Activated T-helper 9 cell treated with anti-CD3 and anti-CD28 coated beads, Interleukin-2, amount 50 U/mL, for 16 hours (primary cell): ENCODE measurements at places on chromosomes 6 and 20.

- no peak for DNase-seq
Measured at GRCh38 chr6:100462706-100463629, 1.8 kb downstream of the SIM1 start.

DNA sequence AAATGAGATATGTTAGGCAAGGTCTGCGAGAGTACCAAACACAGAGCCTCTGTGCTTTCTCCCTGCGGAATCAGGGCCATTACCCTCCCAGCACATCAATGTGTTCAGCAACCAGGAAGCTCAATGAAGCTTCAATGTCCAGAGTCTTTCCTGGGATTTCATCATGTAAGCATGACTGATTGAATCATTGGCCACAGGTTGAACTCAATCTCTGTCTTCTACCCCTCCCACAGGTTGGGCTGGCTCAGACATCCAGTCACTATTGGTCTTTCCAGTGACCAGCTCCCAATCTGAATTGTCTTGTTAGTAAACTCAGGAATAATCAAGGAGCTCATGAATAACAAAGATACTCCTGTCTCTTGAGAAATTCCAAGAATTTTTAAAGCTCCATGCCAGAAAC, 2.7 kb upstream of the DTD1 start:
- DNase-seq: no peak

GRCh38 chr20:15191082-15191723, 853.8 kb upstream of the FLRT3 start:
- no peak for DNase-seq

GRCh38 chr6:148027201-148027600, 315.4 kb upstream of the SASH1 start:
- no peak for DNase-seq

- DNase-seq: no peak
Measured at GRCh38 chr6:19562468-19562867, 274.7 kb upstream of the ID4 start.

GRCh38 chr20:60817891-60818290, 434.2 kb upstream of the CDH4 start:
- no peak for DNase-seq

GRCh38 chr6:145669627-145670034, 65.7 kb downstream of the EPM2A start:
- no peak for DNase-seq

GRCh38 chr6:107720717-107721116, 103.4 kb downstream of the SCML4 start:
- no peak for DNase-seq

- no peak for DNase-seq
Measured at GRCh38 chr6:71317441-71317840, 28.8 kb downstream of the OGFRL1 start.

DNA sequence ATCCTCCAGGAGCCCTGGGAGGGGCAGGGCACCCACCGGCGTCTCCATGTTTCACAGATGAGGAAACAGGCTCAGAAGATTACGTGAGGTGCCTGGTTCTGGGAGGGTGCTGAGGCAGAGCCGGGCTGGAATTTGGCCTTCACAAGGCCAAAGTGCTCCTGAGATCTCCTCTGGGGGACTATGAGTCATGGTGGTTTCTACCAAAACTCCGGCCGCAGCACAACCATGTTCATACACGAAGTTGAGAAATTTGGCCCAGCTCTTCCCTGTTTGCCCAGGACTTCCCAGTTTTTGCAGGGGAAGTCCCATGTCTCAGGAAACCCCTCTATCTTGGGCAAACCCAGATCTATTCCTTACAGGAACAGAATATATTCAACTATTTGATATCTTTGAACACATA, 172.9 kb upstream of the CDYL start:
- no peak for DNase-seq

- DNase-seq: no peak
Measured at GRCh38 chr20:45583502-45583901, 4.4 kb upstream of the WFDC8 start.

GRCh38 chr6:162596676-162597075, 130.9 kb downstream of the PRKN start:
- DNase-seq: no peak

- DNase-seq: no peak
Measured at GRCh38 chr20:15379681-15380296, 1042.4 kb upstream of the FLRT3 start.

DNA sequence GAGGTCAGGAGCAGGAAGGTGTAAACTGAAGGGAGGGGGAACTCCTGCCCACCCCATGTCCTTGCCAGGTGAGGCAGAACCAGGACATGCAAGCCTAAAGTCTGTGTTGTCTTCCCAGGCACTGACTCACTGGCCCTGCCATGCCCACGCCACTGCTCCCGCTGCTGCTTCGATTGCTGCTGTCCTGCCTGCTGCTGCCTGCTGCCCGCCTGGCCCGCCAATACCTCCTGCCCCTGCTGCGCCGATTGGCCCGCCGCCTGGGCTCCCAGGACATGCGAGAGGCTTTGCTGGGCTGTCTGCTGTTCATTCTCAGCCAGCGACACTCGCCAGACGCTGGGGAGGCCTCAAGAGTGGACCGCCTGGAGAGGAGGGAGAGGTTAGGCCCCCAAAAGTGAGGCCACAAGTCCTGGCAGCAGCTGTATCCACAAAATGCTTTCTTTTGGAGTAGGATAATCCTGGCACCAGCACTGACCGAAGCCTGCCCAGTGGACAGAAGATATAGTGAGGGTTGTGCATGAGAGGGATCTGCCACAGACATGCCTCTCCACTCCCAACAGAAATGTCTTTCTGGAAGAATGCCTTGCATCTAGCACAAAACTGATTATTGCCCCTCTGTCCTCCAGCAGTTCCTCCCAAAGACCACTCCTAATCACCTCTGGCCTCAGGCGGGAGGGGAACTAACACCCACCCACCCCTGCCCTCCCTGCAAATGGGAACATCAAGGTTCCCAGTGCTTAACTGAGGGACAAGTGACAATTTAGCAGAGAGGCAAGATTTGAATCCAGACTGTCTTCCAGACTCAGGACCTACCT, 812 bp downstream of the MYMX start:
- DNase-seq: no peak

GRCh38 chr6:148440877-148441453, 98.3 kb downstream of the SASH1 start:
- no peak for DNase-seq

DNA sequence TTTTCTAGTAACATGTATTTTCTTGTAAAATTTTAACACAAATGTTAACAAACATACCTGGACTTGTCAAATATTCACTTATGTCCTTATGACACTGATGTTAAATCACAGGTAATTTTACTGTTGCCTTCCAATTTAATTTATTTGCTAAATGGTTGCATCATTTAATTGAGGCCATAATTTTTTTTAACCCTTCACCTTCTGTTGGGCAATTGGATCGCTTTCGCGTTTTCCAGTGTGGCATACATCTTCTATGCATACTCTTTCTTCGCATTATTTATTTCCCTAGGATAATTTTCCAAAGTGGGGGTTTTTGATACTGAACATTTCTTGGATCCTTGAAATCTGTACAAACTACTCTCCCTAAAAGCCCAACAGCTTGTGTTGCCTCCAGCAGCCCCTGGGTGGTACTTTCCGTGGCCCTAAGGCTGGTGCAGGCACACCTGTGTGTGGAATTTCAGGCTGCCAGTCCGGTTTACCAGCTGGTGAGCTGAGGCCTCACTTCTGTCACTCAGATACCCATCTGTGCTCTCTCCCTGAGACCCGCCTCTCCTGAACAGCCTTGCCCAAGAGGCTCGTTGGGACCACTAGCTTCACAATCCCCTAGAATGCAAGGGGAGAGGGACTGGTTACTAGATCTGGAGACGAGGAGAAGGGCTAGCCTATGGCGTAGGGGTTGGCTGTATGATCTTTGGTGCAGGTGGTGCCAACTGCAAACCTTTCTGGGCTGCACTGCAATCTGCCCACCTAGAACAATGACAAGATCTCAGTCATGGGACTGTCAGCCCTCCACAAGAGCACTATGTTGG, 11.2 kb upstream of the C20orf144 start:
- DNase-seq: no peak

DNA sequence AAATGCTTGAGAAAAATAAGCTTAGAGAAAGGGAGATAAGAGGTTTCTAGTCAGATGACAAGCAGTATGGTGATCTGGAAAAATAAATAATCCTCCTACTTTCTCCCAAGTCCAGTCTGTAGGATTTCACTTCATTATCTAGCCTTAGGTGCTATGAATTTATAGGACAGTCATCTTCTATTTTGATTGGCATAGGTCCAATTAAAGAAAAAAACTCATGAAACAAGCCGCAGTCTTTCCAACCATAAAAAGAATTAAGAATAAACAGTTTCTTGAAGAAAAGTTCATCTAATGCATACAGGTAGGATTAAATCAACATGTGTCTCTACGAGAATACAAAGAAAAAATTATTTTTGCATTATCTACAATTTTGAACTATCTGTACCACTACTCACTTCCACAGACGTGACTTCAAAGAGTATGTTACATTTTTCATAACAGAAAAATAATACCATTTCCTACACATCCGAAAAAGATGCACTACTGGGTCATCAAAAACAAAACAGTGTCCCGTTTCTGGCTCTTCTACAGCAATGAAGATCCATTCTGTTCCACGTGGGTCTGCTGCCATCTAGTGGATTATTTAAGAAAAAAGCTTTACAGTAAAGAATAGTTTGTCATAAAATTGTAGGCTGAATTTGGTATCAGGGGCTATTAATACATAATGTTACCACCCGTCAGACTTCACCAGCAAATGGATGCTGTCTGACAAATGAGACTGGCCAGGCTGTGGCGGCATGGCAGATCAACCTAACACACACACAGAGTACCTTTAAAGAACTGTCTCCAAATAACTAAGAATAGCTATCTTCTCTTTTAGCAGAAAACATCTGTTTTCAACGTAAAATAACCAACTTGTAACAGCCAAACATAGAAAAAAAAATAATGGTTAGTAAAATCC, 28.9 kb downstream of the STX7 start:
- no peak for DNase-seq

DNA sequence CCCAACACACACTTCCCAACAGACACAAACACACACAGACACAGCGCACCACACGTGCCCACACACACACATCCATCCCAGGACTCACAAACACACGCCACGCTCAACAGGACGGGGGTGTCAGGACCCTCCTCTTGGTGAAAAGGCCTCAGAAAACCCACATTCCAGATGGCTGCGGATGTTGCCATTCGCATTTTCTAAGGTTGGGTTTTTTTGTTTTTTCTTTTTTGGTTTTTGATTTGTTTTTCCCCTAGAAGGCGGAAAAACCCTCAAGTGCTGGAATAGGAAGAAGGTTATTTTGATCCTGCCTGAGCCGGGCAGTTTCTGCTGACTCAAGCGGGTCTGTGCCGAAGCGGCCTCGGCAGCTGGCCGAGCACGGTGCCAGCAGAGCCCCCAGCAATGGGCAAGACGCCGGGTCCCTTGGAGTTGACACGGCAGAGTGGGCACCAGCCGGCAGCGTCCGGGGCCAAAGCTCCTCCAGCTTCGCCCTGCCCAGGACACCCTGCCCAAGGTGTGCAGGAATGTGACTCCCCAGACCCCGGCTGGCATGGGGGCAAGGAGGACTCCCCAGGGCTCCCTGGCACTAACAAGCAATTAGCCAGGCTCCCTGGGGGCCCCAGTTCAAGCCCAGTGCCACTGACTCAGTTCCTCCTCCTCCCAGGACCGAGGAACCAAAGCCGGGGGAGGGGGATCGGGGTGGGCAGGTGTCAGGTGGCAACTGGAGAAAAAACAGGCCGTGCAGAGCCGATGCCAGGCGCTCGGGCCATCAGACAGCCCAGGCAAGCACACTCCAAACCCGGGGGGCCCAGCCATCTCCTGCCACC, 40.9 kb upstream of the ZBP1 start:
- no peak for DNase-seq

DNA sequence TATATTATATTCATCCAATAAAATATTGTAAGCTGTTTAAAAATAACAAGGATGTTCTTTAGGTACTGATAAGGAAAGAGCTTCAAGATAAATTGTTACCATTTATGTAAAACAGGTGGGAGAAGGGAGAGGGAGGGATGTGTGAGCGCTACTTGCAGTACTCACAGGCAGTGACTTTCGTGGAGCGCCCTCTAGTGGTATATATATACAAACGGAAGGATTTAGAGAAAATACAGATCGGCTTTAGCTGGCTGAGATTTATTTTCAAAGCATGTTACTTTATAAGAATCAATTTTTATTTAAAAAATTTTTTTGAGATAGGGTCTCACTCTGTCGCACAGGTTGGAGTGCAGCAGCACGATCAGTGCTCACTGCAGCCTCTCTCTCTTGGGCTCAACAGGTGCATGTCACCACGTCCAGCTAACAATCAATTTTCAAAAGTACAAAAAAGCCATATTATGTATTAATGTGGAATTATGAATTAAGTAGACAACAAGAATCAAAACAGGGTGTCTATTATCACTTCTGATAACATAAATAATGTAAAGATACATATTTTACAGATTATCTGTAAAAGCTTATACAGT, 3.3 kb upstream of the MOG start:
- DNase-seq: no peak

DNA sequence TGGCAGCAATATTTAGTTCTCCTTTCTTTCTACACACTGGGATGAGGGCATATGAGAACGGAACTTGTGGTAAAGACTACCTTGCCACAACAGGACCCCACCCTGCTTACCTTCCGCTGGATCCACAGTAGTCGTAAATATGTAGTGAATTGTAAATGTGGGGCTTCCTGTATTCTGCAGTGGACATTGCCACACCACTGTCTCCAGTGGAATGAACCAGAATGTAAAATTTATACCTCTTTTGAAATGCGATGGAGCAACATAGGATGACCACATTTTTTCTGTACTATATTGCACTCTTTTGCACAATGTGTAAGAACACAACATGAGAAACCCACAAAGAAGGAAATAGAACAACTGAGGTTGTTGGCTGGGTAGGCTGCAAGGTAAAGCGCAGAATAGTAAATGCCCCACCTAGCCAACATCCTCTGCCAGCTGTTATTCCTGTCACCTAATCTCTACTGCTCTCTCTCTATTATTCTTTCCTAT, 16.1 kb upstream of the RIPOR2 start:
- no peak for DNase-seq

- DNase-seq: no peak
Measured at GRCh38 chr6:131917318-131917717, 33.9 kb downstream of the CCN2 start.

DNA sequence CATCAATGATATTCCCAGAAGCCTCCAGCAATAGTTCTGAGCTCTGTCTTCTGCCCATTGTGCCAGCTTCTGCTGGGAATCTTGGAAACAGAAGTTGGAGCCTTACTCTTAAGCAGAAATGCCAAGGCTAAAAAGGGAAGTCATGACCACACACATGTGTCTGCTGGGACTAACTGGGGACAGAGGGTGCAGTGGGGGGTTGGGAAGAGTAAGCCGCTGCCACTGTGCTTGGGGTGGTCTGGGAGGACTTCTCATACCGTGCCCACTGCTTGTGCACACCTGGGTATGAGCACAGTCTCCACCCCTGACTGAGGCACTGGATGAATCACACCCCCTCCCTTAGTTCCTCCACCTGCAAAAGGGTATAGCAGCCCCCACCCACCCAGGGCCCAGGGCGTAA, 90.7 kb downstream of the CDC5L start:
- no peak for DNase-seq

DNA sequence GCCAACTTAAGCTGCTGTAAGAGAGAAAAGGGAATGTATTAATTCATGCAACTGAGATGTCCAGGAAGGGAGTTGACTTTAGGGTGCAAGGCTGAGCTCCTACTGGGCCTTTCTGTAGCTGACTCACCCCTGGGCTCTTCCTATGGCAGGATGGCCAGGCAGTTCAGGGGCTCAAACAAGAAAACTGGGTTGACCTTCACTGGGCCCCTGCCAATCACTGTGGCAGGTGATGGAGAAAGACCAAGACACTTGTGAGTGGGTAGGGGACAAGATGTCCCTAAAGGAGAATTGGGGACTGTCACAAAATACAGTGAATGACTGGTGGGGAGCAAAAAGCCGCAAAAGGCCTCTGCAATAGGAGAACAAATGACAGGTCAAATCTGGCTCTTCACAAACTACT, 21.5 kb upstream of the RALGAPA2 start:
- DNase-seq: no peak
